ENCODE measurements at places on chromosomes 1 and 21.

GRCh38 chr1:244325056-244325758 is 126.5 kb downstream of the ADSS2 start:
- peak; percentile 26 for DNase-seq

DNA sequence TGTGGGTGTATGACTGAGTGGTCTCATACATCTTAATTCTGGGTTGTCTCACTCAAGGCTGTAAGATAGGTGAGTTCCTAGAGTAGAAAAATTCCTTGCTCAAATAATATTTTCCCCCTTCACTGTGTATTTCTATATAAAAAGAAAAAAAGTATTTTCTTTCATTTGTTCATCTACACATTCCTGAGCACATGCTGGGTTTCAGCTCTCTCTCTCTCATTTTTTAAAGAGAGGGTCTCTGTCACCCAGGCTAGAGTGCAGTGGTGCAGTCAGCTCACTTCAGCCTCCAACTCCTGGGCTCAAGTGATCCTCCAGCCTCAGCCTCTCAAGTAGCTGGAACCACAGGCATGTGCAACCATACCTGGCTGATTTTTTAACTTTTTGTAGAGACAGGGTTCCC is 22.0 kb downstream of the DDI2 start:
- no peak for DNase-seq

GRCh38 chr1:110593902-110594301 is 12.3 kb downstream of the KCNA2 start:
- no peak for DNase-seq

DNA sequence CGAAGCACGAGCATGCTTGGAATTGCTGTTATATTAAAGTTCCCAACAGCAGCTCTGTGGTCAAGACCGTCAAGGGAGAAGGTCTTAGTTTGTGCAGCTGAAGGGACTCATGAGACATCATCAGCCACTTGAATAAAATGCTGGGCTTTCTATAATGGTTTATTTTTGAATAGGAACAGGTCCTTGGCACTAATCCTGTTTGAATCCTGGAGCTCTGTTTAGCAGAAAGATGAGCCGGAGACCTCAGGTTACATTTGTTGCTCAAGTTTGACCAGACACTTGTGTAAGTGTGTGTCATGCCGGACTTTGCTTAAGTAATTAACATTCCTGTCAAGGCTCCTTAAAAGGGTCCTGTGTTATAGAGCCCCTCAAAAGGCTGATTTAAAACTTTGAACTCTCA is 186.5 kb downstream of the ROR1 start:
- no peak for DNase-seq

- DNase-seq: no peak
These were observed 3.1 kb upstream of the TXNIP start for GRCh38 chr1:145999321-146000024.

DNA sequence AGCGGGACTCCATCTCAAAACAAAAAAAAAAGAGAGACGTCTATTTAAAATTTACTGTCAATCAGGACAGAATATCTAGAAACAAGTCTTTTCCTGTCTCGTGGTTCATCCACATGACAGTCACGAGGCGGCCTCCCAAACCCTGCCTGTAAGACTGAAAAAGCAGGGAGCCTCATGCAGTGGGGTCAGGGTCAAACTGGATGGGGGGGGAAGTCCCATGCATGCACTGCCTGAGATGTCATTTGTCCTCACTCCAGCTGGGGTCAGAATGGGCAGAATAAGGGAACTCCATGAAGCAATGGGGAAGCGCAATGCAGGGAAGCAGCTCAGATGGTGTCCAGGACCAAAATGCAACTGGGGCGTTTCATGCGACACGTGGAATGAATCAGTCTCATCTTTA is 85.5 kb downstream of the PIK3CD start:
- DNase-seq: no peak

DNA sequence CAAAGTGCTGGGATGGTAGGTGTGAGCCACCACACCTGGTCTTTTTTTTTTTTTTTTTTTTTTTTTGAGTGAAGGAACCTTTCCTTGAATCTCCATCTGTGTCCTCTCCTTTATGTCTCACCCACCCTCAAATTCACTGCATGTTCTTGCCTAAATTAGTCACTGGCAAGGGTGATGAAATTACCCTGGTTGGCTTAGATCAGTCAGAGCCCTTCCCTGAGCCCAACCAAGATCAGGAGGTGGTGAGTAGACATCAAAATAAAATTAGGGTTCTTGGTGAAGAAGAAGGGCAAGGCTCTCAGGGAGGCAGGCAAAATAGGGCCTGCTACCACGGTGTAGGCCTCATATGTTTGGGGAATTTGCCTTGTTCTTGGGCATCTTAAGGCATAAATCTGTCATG is 5.3 kb upstream of the TNN start:
- no peak for DNase-seq

- DNase-seq: peak; percentile 26
These were observed 35.4 kb downstream of the TMPRSS15 start for GRCh38 chr21:18368205-18368604.

- DNase-seq: no peak
These were observed 144.1 kb upstream of the C8B start for GRCh38 chr1:57109883-57110282.

- DNase-seq: no peak
These were observed 40.0 kb downstream of the ZSCAN20 start for GRCh38 chr1:33512226-33513011.

DNA sequence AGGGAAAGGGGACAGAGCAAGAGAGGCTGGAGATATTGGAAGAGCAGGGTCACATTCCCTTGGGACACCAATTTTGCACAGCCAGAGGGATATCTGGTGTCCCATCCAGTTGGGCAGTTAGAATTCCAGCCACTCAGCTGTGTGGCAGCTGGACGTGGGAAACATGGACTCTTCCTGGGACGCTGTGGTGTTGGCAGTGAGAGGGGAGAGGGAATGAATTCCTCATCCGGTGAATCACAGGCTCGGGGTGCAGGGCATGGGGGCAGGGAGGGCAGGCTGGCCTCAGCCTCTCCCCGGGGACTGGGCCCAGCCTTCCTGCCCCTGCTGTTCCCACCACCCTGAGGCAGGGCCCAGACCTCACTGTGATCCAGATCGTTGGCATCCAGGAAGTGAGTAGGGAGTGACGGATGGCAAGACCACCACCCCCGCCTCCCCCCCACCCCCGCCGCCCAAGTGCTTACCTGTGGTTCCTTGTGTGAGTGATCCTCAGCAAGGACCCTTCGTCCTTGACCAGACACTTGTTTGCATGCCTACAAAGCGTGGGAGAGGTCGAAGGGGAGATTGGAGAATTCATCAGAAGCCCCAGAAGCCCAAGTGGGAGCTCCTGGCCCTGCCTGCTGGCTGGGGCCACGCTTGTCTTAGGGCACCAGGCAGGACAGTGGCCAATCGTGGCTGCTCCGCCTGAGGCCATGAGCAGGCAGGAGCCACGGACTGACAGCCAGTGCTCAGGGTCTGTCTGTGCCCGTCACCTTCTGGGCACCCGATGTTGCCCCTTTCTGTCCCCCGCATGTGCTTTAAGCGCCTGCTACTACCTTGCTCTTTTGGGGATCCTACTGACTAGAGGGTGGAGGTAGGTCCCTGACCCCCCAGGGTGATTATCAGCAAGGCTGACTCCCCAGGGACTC is 8.7 kb downstream of the WNT3A start:
- peak; percentile 26 for DNase-seq

GRCh38 chr1:50505427-50505826 is 82.2 kb upstream of the DMRTA2 start:
- no peak for DNase-seq

DNA sequence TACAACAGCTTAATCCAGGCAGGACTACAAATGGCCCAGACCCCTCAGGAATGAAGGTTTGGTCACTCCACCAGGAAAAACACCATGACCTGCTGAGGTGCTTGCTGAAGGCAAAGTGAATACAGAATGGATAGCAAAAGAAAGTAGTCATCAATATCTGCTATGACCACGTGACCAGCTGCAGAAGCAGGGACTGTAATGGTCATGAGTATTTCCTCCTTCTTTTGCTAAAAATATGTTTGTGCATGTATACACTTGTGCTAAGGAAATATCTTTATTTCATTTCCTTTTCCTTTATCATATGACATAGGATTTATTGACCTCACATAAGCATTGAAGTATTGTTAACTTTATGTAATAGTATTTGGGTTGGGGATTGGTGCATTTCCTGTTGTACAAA is 26.4 kb upstream of the GOLT1A start:
- no peak for DNase-seq

DNA sequence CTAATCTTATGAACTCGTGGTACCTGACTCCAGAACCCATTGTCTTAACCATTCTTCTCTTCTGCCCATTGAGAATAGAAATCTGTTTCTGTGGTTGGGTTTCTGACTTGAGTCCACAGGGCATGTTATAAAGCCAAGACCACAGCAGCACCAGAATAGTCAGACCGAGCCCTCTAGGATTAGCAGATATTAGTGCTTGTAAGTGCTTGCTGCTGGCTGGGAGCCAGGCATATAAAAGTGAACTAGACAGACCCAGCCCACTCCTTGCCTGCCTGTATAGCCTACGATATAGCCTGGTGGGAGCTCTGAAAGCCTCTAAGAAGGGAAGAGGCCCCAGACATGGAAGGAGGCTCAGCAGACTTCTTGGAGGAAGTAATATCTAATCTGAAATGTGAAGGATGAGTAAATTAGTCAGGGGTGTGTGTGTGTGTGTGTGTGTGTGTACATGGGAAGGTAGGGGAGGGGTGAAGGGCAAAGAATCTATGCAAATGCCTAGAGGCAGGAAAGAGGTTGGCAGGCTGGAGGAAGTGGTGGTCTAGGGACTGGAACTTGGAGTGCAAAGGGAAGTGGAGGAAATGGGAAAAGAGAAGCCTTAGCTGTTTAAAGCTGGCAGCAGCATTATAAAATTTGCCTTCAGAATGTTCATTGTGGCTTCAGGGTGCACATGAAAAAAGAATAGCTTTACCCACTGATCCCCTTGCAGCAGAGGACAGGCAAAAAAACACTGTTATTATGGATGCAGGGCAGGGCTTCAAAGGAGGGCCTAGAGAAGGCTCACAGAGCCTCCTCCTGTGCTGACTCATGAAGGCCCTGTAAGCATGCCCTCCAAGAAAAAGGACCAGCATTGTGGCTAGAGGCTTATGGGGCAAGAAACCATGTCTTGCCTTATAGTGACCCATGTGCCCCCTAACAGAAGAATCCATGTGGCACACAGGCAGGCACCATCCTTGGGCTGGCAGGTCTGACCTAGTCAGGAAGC is 169.2 kb downstream of the LMX1A start:
- DNase-seq: no peak

DNA sequence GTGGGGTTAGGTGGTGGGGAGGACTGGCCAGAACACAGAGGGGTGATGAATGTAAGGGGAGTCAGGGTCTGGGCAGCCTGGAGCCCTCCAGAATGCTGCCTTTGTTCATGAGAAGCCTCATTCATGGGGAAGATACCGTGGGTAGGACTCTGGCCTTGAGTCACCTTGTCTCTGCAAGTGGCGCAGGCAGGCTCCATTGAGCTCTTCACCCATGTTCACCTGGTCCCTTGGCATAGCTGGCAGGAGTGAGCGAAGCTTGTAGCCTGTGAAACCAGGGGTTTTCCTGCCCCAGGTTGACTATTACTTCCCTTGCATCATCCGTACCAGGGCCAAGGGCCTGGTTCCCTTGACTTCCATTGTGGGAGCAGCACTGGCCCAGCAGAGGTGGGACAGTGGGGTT is 25.8 kb downstream of the SOX13 start:
- no peak for DNase-seq

All from fibroblast of skin of right quadriceps (primary cell).